T-helper 9 cell (primary cell): ENCODE measurements at places on chromosomes 7 and 10.

DNA sequence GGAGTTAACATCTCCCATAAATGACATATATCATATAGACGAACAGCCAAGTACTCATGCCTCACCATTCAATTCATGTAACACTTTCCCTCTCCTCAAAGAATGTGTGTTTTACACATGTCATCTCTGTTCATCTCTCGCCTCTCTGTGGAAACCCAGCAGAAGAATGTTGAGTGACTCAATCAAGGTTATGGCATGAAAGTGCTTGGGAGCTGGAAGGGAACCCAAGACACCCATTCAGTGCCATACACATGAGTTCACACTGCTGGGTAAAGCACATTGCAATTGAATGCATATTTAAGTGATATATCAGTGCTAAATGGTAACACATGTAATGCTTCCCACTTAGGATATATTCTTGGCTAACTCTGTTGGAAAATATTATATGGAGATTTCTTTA lies 322.9 kb downstream of the PTEN start:
- no peak for DNase-seq

DNA sequence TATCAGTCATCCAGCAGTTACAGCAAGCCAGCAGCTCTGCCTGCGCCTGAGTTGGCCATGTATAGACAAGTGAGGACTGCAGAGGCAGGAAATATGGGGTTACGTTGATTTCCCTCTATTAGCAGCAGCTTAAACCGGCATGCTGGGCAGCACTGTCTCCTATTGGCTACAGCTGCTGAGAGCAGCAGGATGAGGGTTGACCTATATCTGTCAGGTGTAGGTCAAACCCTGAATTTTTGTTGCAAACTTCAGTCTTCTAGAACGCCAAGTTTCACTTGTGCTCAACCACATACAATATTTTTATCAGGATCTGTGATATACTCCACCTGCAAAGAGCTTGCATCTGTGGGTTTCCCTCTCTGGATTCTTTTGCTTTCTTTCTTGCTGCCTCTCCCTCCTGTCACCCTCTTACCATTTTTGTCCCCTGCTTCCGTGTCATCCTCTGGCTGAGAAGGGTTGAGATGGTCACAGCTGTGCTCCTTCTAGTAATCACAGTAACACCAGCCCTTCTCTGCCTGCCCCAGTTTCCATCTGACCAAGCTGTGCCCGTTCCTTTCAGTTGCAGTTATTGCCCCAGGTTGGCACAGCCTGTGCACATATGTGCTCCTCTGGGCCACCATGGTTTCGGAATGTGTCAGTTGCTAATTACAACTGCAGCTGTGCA lies 23.8 kb upstream of the GLCCI1 start:
- peak; percentile 35 for DNase-seq

DNA sequence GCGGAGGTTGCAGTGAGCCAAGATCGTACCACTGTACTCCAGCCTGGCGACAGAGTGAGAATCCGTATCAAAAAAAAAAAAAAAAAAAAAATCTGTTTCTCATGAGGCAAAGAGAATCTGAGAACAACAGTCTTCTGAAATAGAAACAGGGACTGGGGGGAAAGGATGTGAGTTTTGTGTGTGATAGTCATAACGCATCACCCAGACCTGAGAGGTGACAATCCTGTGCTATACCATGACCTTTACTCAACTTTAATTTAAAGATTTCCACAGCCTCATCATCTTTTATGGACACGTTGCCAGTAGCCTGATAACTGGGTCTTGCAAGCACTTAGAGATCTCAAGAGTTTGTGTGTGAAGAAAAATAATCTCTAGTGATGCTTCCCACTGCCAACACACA lies 2.3 kb downstream of the ATXN7L1 start:
- no peak for DNase-seq

DNA sequence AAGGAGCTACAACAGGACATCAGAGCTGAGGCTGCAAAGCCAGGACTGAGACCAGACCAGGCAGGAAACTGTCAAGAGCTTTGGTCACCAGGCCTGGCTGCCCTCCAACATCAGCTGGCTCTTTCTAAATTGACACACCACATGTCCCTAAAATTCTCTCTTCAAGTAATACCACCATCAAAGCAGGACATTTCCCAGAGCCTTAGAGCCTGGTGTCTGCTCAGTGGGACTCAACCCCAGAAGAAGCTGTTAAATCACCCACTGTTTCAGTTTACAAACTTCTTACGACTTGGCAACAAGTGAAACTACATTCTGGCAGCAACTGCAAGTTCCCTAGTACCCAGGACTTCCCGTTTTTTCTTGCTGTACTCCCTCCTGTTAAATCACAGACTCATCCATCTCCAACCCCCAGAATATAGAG lies 3.8 kb upstream of the IL6 start:
- no peak for DNase-seq

GRCh38 chr10:14645239-14645960 lies 129.3 kb downstream of the FAM107B start:
- no peak for DNase-seq

DNA sequence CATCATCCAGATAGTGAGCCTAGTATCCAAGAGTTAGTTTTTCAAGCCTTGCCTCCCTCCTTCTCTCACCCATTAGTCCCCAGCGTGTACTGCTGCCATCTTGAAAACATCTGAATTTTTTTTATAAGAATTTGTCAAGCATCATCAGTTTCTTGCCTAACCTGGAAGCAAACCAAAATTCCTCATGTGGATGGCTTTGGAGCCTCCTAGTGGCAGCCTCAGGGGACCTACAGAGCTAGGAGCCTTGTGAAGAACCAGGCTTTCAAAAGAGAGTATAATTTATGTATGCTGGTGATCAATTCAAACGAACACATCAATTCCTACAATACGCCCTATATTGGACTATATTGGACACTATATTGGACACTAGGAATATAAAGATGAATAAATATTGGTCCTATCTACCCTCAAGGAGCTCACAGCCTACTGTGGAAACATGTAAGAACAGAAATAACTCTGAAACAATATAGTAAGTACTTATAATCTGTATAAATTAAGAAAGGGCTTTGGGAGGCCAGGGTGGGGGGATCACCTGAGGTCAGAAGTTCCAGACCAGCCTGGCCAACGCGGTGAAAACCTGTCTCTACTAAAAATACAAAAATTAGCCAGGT lies 63.4 kb downstream of the HPSE2 start:
- DNase-seq, result no peak

GRCh38 chr10:132521041-132521465 lies 16.5 kb upstream of the INPP5A start:
- DNase-seq, result no peak

- no peak for DNase-seq
Measured at GRCh38 chr7:151249732-151250072, 1.2 kb upstream of the SMARCD3 start.

DNA sequence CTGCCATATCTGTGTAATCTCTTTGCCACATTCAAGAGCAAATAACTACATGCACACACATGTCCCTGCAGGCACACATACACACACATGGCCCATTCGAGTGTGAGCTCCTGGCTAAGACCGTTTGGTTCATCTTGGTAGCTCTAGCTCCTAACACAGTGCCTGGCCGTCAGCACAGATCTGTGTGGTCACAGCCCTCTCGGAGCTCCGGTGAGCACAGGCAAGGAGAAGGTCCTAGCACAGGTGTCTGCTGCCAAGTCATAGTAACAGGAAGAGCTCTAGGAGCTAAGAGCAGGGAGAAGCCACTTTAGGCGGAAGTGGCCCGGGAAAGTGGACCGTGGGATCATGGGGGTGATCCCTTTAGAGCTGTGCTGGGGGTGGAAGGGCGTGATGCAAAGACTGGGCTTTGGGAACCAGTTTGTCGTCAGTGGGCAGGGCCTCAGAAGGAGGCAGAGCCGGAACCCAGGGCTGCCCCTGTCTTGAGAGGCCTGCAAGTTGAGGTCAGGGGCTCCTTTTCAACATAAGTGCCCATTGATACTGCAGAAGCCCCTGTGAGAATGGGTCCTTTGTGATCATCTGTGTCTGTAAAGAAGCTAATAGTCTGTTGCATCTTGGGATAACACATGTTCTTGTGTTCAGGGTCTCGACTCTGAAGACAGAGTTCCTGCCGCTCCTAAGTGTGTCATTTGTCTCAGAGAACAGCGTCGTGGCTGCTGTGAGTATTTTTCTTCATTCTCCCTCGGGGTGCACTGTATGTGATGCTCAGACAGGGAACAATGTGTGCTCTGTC lies 16.6 kb upstream of the ARPC1B start:
- DNase-seq, result no peak

DNA sequence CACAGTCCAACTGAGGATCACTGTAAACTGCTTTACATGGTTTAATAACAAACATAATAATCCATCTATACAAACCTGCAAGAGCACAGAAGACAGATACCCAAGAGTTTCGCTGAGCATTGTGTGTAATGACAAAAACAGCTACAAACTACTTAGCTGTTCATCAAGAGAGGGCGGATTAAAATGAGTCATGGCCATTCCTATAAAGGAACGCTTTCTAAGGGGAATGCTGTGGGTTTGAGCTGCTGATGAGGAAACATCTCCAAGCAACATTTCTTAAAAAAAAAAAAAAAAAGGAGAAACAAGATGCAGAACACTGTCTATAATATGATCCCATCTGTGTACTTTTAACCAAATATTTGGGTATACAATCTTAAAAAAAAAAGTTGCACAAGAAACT lies 33.8 kb downstream of the VOPP1 start:
- DNase-seq, result no peak

GRCh38 chr10:70403483-70404035 lies 386 bp upstream of the EIF4EBP2 start:
- DNase-seq, result no peak

DNA sequence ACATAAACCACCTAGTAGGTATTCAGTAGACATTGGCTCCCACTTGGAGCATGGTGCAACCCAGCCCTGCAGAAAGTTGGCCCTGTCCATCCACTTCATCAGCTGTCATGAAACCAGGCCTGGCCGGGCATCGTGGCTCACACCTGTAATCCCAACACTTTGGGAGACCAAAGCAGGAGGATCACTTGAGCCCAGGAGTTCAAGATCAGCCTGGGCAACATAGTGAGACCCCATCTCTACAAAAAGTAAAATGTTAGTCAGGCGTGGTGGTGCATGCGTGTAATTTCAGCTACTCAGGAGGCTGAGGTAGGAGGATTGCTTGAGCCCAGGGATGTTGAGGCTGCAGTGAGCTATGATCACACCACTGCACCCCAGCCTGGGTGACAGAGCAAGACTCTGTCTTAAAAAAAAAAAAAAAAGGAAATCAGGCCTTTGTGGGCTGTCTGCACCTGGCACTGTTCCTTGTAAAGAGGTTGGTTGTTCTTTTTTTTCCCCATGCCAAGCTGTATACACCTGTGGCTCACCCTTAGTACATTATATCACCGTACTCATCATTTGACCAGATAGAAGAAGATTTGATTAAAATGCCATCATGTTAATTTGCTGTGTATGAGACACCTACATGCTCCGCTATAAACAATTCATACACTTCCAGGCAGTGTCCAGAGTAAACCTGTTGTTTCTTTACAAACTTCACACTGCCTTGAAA lies 45.4 kb upstream of the GRID1 start:
- DNase-seq, result no peak

DNA sequence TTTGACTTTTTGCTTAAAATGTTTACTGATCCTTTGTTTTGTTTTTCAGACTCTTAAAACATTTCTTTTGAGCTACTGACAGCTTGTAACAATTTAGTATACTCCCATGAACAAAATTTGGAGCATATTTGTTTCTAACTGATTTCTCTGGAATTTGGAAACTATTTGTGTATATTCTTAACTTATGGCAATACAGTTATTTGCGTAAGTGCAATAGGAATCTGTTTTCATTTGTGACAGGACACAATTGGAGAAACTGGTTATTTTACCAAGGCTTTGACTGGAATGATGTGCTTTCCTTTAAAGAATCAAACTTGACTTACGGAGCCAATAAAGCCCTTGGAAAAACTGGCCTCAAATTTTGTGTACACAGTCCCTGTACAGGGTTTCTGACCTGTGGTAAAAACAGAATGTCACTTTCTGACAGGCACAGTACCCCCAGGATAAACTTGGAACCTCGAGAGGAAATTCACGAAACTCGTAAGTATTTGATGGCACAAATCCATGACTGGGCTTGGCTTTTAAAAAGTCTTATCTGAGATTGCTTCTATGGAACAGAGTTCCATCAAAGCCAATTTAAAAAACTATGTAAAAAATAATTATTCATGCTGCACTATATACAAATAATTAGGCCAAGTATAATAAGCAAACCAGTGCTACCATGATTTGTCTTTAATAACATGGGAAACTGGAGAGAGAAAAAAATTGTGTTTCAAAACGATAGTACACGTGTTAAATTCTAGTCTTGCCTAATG lies 70.4 kb downstream of the ST8SIA6 start:
- DNase-seq, result no peak

GRCh38 chr7:55778631-55779030 lies 83.9 kb downstream of the SEPTIN14 start:
- no peak for DNase-seq

- no peak for DNase-seq
Measured at GRCh38 chr7:37054624-37055241, 330.4 kb upstream of the AOAH start.

GRCh38 chr10:86363833-86364490 lies 2.6 kb downstream of the GRID1 start:
- no peak for DNase-seq

DNA sequence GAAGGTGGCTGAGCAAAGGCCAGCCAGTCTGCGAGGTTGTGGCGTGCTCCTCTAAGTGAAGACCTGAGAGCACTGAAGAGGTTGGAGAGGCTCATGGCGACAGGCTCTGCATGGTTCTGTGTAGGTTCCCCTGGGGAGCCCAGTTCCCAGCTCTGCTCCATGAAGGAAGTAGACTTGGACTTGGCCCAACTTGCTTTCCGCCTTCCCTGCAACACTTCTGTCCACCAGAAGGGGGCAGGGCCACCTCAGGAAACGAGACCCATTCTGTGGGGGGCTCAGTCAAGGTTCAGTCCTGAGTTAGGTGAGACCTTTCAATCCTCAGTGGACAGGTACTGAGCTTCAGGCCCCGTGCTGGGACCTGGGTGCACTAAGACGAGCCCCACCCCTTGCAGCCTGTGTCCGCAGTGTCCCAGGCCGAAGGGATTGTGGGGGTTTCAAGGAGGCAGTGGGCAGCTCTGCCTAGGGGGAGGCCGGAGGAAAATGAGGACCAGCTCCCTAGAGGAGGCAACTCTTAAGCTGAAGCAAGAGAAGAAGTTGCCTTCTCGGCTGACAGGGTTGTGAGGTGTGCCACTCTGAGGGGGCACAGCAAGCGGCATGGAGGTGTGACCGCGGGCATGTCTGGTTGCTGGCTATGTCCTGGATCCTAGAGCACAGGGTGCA lies 15.0 kb upstream of the PCBD1 start:
- no peak for DNase-seq

DNA sequence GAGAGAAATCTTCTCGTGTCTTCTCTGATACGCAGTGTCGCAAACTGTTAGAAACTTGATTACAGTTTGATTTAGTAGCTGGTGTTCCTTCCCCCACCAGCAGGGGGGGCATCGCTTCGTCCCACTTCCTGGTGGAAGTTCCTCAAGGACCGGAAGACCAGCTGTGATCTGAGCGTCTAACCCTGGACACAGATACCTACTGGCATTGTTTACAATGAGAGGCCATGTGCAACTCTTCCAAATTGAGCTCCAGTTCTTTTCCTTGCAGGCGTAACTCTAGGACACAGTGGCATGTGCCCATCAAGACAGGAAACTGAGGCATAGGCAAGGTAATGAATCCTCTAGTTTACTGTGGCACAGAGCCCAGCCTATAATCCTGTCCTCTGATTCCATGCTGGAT lies 219.0 kb downstream of the CCDC3 start:
- DNase-seq, result peak; percentile 12
